T-cell (primary cell): ENCODE measurements at places on chromosomes 2 and 18.

GRCh38 chr2:55970500-55970899 lies 46.9 kb upstream of the EFEMP1 start:
- H3K27me3 ChIP-seq, result no peaks in the 10 kb centered on the region
- H3K36me3 ChIP-seq, result no peaks in the 10 kb centered on the region
- DNase-seq, result no peak
- no peak overlapping the region for H3K4me3 ChIP-seq
- no peak overlapping the region for H3K27ac ChIP-seq

DNA sequence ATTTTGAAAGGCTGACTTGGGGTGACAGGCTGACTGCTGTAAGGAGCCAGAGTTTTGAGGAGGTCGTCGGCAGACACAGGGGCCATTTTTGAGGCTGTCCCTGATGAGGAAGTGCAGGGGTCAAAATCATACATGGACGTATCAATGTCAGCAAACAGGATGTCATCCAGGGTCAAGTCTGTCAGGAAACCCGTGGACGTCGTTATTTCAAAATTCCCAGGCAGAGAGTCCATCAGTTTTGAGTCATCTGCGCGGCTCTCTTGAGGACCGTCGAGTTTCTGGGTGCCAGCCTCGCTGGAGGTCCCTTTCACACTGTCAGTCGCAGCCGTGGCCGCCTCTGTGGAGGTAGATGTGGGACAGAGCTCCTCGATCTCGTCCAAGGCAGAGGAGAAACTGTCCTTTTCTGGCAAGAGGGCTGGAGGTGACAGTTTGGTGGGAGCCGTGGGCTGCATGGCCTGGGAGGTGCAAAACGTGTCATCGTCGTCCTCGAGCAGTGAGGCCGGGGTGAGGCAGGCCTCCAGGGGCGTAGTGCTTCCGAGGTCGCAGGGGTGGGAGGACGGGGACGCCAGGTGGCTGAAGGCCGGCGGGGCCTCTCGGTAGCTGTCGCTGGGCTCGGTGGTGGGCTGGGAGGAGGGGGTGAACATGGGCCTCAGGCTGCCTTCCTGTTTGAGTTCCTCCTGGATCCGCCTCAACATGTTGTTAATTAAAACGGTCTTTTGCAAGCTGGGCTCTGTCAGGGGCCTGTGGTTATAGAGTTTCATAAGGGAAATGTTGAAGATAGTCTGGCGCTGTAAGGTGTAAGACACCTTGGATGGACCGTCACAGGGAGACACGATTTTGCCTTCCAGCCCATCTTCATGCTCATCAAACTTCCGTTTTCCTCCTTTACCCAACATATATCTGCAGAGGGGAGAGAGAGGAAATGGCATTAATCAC lies 17.5 kb downstream of the SERTAD2 start:
- H3K27ac ChIP-seq, result peak overlapping the region; percentile 55
- H3K4me1 ChIP-seq, result peaks cover 33% of the 10 kb centered on the region
- no peaks in the 10 kb centered on the region for H3K27me3 ChIP-seq
- H3K36me3 ChIP-seq, result peaks cover 2% of the 10 kb centered on the region

GRCh38 chr18:68763083-68763482 lies 34.8 kb upstream of the CCDC102B start:
- no peak overlapping the region for H3K4me3 ChIP-seq
- H3K4me1 ChIP-seq, result no peaks in the 10 kb centered on the region
- H3K36me3 ChIP-seq, result no peaks in the 10 kb centered on the region
- no peak overlapping the region for H3K27ac ChIP-seq
- DNase-seq, result no peak
- no peaks in the 10 kb centered on the region for H3K27me3 ChIP-seq

- no peaks in the 10 kb centered on the region for H3K4me1 ChIP-seq
- H3K27me3 ChIP-seq, result no peaks in the 10 kb centered on the region
- DNase-seq, result no peak
- no peak overlapping the region for H3K4me3 ChIP-seq
- H3K27ac ChIP-seq, result no peak overlapping the region
Observed at GRCh38 chr2:131552871-131553270, 25.2 kb downstream of the CCDC74A start.

DNA sequence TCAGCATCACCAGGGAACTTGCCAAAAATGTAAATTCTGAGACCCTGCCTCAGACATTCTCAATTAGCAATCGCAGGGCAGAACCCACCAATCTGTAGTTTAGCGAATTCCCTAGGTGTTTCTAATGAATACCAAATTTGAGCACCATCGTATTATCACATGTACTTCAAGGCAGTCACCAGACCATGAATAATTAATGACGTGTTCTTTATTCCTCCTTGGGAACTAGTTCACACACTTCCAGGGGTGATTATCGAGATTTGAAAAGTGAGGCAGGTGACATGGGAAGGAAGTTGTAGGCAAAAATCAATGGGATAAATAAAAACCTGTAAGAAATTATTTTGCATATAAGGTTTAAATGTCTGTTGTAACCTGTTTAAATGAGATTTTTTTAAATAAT lies 102.5 kb upstream of the CRIM1 start:
- no peak for DNase-seq
- peaks cover 2% of the 10 kb centered on the region for H3K4me1 ChIP-seq
- no peaks in the 10 kb centered on the region for H3K36me3 ChIP-seq
- H3K27ac ChIP-seq, result no peak overlapping the region

DNA sequence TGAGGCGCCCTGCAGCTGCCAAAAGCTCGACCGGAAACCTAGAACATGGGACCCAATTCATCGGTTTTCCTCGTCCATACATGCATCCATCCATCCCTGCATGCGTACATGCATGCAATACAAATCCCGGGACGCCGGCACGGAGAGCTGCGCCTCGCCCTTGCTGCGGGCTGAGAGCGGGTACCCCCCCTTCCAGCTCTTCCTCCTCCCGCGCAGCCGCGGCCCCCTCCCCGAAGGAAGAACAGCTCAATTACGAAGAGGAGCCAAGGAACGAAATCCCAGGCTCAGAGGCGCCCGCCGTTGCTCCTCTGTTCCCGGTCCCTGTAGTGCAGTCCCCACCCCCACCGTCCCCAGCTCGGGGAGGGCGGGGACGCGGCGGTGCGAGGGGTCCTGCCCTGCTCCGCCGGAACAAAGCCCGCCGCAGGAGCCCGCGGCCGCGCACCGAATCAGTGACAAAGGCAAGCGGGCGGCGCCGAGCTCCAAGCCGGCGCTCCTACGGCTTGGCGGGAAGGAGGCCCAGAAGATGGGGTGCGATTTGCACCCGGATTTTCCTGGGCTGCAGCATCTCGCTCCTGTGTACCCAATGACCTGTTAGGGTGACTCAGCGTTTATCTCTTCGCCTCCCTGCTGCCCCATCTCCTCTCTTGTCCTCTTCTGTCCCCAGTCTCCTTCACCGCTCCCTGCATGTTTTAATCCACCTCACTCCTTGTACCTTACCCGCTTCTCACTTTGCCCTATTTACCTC lies 8.9 kb upstream of the POU3F3 start:
- no peak overlapping the region for H3K27ac ChIP-seq
- no peak for DNase-seq
- H3K27me3 ChIP-seq, result peaks cover 43% of the 10 kb centered on the region

DNA sequence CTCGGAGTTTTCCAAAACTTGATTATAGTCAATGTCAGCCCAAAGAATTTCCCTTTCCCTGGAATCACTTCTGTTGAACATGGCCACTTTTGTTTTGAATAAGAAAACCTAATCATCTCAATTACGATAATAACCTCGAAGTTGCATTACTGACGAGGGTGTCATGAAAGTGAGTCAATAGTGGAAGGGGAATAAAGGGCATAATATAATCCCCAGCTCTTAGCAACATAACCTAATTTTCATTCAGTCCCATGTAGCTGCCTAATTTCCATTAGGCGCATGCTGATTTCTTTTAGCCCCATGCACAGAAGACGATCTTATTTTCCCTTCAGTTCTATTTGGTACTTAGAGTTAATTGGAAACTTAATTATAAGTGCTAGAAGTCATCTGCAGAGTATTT lies 51.1 kb upstream of the RAPH1 start:
- H3K27me3 ChIP-seq, result no peaks in the 10 kb centered on the region
- no peak overlapping the region for H3K4me3 ChIP-seq
- no peak for DNase-seq

DNA sequence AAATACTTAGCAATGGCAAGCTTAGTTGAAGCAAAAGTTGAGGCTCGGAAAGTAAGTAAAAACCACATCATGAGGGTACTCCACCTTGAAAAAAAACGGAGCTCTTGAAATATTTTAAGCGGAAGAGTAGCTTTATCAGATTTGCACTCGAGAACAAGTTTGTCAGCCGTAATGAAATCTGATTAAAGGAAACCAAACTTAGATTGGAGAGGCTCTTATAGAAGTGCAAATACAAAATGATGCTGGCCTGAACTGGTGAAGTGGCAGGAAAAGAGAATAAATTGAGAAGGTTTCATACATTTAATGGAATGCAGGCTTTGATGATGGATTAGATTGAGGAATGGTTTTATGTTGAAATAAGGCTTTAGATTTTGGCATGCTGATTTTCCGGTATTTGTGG lies 484.2 kb downstream of the PID1 start:
- H3K27me3 ChIP-seq, result no peaks in the 10 kb centered on the region
- H3K4me3 ChIP-seq, result no peak overlapping the region
- no peak for DNase-seq
- no peaks in the 10 kb centered on the region for H3K36me3 ChIP-seq
- no peak overlapping the region for H3K27ac ChIP-seq
- H3K4me1 ChIP-seq, result no peaks in the 10 kb centered on the region

- no peak overlapping the region for H3K27ac ChIP-seq
- H3K36me3 ChIP-seq, result peaks cover 4% of the 10 kb centered on the region
- no peaks in the 10 kb centered on the region for H3K27me3 ChIP-seq
- H3K4me1 ChIP-seq, result peaks cover 2% of the 10 kb centered on the region
- no peak overlapping the region for H3K4me3 ChIP-seq
- DNase-seq, result no peak
Observed at GRCh38 chr18:32057624-32058165, 34.0 kb upstream of the RNF138 start.

DNA sequence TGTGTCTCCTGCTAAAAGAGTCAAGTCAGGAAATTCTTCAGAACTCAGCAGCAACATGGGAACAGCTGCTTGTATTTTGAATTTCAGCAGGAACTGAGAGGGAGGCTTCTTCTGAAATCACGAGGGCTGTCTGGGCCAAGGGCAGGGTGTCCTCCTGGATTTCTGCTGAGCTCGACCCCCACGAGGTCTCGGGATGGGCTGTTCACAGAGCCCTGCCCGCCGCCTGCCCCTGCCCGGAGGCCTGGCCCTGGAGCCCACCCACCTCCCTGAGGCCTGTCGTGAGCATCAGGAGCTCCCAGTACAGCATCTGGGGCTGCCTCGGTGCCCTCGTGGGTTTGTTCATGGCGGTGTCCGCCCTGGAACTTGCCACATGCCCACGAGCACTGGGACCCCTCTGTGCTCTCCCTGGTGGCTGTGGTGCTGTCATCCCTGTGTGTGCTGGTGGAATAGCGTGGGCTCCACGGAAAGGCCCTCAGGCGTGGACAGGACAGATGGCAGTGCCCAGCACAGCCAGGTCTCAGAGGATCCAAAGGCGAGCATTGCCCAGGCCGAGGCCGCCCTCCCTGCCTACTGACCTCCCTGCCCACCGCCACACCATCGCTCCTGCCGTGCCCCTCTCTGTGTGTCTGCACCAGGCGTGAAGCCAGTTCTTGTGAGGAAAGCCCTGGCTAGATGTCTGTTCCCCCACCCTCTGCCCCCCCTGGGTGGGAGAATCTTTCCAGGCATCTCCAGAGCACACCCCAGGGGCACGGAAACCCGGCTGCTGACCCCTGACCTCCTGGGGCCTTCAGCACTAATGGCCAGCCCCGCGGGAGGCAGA lies 25.9 kb downstream of the RAMP1 start:
- H3K4me1 ChIP-seq, result no peaks in the 10 kb centered on the region
- DNase-seq, result no peak
- H3K4me3 ChIP-seq, result no peak overlapping the region

GRCh38 chr2:127531221-127531648 lies 4.2 kb upstream of the MYO7B start:
- H3K4me3 ChIP-seq, result no peak overlapping the region
- DNase-seq, result no peak
- H3K27me3 ChIP-seq, result no peaks in the 10 kb centered on the region
- peaks cover 5% of the 10 kb centered on the region for H3K4me1 ChIP-seq
- no peak overlapping the region for H3K27ac ChIP-seq
- no peaks in the 10 kb centered on the region for H3K36me3 ChIP-seq

- no peak overlapping the region for H3K27ac ChIP-seq
- H3K27me3 ChIP-seq, result no peaks in the 10 kb centered on the region
- H3K4me1 ChIP-seq, result no peaks in the 10 kb centered on the region
- H3K4me3 ChIP-seq, result no peak overlapping the region
- DNase-seq, result no peak
- no peaks in the 10 kb centered on the region for H3K36me3 ChIP-seq
Observed at GRCh38 chr2:138210487-138210886, 246.2 kb downstream of the HNMT start.

DNA sequence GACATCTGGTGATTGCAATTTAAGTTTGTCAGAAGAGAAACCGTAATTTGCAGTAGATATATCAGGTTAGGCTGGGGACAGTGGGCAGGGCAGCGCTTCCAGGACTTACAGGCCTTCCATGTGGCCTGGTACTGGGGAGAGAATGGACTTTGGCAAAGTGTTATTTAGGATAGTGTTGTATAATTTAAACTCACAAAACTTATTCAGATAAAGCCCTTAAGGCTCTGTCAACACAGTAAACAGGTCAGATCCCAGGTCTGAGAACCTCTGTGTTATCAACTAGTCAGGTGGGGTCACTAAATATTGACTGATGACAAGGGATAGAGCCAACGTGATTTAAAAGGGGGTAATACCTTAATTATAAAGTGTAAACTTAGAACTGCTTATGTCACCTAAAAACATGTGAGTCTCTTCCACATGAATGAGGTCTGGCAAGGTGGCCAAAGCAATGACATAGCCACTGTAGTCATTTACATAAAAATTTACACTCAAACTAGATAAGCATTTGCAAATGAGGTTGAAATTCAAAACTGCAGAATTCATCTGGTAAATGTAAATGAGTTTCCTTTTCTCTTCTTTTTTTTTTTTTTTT lies 80.2 kb upstream of the DNMT3A start:
- no peak overlapping the region for H3K27ac ChIP-seq
- peaks cover 17% of the 10 kb centered on the region for H3K36me3 ChIP-seq
- no peaks in the 10 kb centered on the region for H3K27me3 ChIP-seq
- no peaks in the 10 kb centered on the region for H3K4me1 ChIP-seq

DNA sequence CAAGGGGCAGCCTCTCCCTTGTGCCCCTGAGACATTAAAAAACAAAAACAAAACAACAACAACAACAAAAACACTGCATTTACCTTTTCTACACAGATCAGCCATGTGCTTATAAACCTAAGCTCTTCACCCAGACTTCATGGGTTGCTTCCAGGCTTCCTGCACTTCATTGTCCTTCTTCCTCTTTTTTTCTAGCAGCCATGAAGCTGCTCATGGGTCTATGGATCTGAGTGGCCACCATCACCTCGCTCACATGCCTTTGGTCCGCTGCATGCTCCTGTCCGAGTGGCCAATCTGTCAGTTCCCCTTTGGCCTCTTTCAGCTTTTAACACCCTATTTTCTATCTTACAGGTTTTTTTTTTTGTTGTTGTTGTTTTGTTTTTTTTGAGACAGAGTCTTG lies 9.0 kb upstream of the TET3 start:
- peaks cover 62% of the 10 kb centered on the region for H3K4me1 ChIP-seq
- no peaks in the 10 kb centered on the region for H3K36me3 ChIP-seq
- H3K27ac ChIP-seq, result no peak overlapping the region
- H3K27me3 ChIP-seq, result no peaks in the 10 kb centered on the region
- no peak for DNase-seq
- no peak overlapping the region for H3K4me3 ChIP-seq
